Activated CD8-positive, alpha-beta T cell treated with anti-CD3 and anti-CD28 coated beads for 36 hours (primary cell): ENCODE measurements at places on chromosomes 7 and 10.

- no peak for DNase-seq
These were observed 26.3 kb downstream of the CRCP start for GRCh38 chr7:66140924-66141323.

DNA sequence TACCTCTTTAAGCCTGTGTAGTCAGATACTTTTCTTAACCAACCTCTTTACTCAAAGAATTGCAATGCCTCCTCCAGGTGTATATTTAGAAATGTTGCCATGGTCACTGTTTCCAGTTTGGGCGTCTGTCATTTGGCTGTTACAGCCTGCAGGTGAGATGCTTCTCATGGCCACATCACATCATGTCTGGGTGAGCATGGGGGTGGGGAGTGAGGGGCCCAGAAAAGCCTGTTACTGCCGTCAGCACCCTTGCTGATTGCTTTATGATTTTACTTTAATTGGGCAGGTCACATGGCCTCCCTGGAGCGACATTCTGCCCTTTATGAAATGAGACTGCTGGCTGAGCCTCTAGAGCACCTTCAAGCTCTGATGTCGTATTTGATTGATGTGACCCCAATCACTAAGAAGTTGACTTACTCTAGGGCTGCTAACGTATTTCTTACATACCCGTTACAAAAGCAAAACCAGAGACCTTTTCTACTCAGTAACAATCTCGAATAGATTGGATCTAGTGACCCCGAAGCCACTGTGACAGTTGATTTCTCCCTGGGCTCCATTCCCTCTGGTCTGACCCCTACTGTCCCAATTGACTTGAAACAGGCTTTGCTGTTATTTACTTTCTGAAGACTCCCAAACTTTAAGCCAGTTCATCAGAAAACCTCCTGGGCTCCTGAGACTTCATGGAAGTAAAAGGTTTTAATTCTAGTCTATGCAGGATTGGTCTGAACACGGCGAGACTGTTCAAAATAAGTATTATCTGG is 60.7 kb downstream of the OTUD1 start:
- DNase-seq: no peak

- no peak for DNase-seq
These were observed 60.2 kb downstream of the WIPF3 start for GRCh38 chr7:29866490-29866930.

- DNase-seq: no peak
These were observed 962.8 kb downstream of the DNAJB9 start for GRCh38 chr7:109532262-109532992.

GRCh38 chr10:89074120-89074519 is 83.5 kb downstream of the FAS start:
- DNase-seq: no peak

- DNase-seq: no peak
These were observed 76.0 kb upstream of the FAM20C start for GRCh38 chr7:116188-116981.

DNA sequence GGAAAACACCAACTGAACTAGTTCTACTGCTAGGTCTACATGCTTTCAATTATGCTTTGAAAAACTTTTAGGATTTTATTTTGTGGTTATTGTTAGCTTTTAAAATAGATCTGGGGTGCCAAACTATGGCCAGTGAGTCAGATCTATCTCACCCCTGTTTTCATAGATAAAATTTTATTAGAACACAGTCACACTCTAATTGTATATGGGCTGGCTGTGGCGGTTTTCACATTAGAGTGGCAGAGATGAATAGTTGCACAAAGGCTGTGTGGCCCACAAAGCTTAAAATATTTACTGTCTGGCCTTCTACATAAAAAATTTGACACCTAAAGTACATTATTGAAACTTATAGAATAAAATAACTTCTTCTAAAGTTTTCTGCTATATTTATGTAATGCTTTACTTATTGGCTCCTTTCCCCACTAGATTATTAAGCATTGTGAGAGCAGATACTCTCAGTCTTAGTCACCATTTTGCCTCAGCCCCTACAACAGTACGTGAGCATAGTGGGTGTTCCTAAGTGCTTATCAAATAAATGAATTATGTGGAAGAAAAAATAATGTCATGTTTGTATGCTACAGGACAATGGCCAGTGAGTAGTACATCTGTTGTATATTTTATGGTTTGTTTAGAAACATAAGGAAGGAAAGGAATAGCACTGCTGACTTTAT is 5.4 kb upstream of the SUV39H2 start:
- no peak for DNase-seq

- no peak for DNase-seq
These were observed 51.2 kb upstream of the LBX1 start for GRCh38 chr10:101280511-101280910.

DNA sequence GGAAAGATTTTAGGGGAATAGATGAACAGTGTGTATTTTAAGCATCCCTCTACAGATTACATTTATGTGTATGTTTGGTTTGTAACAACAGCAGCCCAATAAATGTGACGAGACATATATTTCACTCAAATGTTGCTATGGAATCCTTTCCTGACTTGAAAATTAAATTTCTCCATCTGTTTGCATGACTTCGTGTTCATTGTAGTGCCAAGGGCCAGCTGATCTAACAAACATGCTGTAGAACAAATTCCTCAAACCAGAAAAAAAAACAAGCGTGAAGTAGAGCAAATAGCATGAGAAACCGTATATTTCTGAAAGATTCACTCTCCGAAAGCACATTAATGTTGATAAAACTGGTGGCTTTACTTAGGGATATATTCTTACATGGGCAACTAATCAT is 87.8 kb downstream of the NRCAM start:
- DNase-seq: no peak

- DNase-seq: no peak
These were observed 308.5 kb downstream of the EXOC4 start for GRCh38 chr7:133561396-133561795.

- DNase-seq: no peak
These were observed 212.5 kb upstream of the HDAC9 start for GRCh38 chr7:18283045-18283444.

DNA sequence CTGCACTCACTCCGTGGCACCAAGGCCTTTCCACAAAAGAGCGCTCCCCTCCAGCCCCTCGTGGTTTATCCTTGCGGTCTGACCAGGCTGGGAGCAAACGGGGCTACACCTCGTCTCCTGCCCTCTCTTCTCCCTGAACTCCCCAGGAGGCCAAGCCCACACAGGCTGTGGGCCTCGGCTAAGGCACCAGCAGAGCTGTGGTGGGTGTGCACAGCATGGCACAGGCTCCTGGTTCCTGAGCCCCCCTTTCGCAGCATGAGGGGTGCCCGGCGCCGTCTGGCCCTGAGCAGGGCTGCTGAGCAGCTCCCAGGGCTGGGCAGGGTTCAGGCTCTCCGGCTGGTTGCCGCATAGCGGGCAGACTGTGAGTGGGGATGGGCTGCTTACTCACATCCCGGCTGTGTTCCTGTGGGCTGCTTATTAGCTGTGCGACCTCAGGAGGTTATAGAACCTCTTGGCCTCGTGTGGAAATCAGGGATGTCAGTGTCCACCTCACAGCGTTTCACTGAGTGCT is 90.4 kb downstream of the ZMIZ1 start:
- DNase-seq: no peak

DNA sequence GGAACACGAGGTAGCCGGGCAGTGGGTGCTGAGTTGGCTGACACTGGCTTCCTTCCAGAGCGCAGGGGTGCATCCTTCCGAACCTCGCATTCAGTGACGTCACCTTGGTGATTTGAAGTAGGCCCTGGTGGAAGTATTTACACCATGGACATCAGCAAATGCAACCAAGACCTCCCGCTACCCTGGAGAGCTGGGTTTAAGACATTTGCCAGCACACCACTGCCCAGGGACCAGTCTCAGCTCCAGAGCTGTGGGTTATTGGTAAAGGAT is 106.4 kb upstream of the GPR26 start:
- no peak for DNase-seq

GRCh38 chr10:62186999-62187675 is 81.5 kb downstream of the RTKN2 start:
- DNase-seq: peak; percentile 24

DNA sequence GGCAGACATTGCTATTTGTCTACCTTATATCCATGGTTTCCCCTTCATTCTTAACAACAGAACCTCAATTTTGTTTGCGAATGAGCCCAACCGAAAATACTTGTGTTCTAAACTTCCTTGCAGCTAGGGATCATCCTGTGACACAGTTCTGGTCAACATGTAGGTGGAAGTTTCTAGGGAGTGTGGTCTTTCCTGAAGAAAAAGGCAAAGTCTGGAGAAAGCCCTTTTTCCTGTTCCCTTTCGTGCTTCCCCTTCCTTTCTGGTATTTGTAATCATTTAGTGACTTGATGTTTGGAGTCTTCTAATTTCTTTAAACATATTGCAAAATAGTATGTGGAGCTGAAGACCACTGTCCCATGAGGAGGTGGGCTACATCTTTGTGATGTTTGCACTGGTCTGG is 2.9 kb upstream of the IFRD1 start:
- no peak for DNase-seq

DNA sequence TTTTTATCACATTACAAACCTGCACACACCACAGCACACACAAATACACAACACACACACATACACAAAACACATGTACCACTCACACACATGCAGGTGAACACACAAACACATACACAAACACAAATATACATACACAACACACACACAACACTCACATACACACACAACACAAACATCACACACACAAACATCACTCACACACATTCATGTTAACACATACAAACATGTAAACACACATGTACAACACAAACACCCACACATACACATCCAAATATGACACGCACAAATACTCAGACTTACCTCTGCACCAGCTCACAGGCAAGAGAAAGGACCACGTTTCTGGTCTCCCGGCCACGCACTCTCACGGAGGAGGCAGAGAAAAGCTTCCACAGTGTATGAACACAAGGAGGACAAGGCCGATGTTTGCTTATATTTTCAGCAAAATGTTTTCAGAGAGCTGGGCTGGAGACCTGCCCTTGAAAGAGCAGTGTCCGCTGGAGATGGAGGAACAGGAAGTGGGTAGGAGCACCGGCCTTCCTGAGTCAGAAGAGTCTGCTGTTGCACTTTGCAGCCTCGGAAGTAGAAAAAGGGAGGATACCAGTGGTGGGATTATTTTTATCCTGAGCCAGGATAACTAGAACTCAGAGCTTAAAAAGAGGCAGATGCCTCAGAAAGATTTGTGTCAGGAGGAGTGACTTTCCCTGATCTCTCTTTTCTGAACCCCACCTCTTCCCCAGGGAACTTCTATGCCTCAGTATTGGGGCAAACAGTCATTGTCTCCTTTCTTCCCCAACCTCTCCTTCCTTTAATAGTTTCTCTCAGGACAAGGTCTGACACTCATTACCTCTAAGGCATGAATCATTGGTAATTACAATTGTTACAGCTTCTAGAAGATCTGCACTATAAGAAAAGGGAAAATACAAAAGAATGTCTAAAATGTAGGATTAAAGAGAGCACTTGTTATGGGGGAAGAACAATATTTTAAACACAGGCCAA is at the start of gene GIMAP6:
TSS of gene GIMAP6 (minus strand) at position 520 of the 999 bp plus-strand sequence. CDS start 2,243 bp downstream, outside the sequence.
- peak; percentile 61 for DNase-seq

DNA sequence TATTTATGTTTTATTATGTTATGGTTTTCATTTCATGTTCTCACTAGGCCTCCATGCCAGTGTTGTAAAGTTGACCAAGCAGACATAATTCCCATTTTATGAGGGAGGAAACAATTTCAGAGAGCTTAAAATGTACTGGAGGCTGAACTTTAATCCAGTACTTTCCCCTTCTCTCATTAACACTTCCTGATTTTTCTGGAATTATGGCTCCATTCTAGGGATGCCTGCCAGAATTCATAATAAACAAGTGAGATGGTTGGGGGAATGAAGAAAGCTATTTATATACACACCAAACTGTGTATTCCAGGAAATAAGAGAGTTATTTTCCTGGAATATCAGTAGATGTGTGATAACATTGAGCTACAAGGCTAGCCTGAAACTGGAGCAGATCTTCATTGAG is 6.9 kb downstream of the TMEM236 start:
- no peak for DNase-seq

DNA sequence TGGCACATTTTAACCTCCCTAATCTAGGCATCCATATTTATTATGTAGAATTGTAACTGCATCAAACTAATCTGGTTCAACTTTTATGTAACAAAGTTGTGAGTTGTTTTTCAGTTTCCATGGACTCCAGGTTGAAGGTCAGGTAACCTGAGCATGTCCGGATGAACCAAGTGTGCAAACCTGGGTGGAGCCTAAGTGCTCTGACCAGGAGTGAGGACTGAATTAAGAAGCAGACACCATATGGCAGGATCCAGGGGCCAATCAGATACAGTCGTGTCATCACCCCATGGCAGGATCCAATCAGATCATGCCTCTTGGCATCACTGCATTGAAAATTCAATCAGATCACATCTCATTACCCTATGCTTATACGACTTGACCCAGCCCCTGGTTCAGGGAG is 41.2 kb upstream of the PHYHIPL start:
- no peak for DNase-seq

DNA sequence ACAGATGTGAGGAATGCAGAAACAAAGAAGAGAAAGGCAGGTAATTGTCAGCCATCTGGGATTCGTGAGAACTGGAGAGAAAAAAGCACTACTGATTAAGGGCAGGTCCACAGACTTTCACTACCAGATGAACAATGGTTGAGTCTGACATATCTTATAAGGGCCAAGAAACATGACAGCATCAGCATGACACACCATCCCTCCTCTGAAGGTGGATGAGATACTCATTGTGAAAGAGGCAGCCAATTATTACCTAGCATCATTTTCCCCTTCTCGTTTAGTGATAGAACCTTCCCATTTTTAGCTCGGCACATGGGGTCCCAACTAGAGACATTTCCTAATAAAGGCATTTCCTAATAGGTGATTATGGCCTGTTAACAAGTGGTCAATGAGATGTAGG is 19.2 kb upstream of the MET start:
- DNase-seq: no peak
